Astrocyte (in vitro differentiated cells and primary cell): ENCODE measurements at places on chromosomes 7 and 10. TPM values are rescaled to one million over a fixed set of nuclear protein-coding genes. Genes with fewer than 3 reads are reported as not detected.

DNA sequence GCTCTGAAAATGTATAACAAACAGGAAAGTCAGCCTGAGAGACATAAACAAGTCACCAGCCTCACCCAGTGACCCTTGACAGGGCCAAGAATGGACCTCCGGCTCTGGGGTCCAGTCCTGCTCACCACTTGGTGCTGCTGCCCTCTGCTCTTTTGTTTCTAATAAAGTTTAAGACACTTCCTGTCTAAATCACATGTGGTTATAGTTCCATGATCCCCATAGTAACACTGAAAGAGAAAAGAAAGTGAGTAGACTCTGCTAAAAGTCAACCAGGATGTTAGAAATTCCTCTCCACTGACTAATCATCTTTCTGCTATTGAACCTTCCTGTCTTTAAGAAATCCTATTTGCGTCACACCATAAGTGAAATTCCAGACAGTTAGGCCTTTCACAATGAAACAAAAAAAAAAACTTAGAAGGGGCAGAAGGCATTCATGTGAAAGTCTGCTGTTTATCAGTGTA, 179.2 kb upstream of the BET1 start:
- DNase-seq, result peak; percentile 100
- no peaks in the 10 kb centered on the region for H3K27me3 ChIP-seq
- H3K4me1 ChIP-seq, result peaks cover 21% of the 10 kb centered on the region
- no peaks in the 10 kb centered on the region for H3K36me3 ChIP-seq
- peak overlapping the region; percentile 25 for H3K4me3 ChIP-seq

Gene RPEL1
- not detected in 2 replicates for total RNA-seq

DNA sequence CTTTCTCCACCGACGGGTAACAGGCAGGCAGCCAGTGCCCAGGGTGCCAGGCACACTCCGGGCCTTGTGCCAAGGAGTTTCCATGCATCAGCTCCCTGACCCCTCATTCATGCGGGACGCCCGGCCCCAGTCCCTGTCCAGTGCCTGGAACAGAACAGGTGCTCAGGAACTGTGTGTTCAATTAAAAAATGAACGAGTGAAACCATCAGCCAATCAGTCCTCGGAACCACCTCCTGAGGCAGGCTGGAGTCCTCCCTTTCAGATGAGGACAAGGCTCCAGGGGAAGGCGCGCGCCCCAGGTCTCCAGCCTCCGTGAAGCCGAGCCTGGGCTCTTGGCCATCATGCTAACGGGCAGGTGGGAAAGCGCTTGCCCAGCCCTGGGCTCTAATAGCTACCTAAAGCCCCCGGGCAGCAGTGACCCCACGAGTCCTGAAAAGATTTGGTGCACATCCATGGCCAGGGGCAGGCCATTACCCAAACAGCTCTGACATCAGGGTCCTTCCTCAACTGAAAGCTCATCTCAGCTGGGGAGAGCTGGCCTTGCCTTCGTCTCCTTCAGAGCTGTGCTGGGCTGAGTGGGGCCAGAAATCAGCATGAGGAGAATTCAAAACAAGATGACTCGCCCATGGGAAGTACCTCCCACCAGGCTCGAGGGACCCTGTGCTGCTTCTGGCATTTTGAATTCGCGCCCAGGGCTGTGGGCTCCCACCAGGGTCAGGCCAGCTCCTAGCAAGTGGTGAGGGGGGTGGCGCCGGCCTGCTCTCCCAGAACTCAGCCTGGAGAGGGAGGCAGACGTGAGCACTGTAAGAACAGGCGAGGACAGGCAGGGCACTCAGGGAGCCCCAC, 200.5 kb downstream of the MAD1L1 start:
- no peaks in the 10 kb centered on the region for H3K27me3 ChIP-seq
- H3K36me3 ChIP-seq, result no peaks in the 10 kb centered on the region
- H3K27ac ChIP-seq, result no peak overlapping the region
- H3K4me3 ChIP-seq, result no peak overlapping the region

Gene GNGT1
- total RNA-seq, result not detected in 2 replicates

DNA sequence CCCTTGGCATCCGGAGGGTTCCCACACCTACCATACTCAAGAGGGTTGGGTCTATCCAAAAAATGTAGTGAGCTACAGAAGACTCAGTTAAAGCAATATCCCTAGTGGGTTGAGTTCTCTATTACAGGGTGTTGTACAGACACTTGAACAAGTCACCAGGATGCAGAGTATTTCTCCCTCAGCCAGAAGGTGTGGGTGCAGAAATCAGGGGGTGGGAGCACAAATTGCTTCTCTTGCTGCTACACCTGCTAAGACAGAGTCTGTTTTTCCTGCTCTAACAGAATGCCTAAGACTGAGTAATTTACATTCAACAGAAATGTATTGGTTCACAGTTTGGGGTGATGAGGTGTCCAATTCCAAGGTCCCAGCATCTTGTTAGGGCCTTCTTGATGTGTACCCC, 433.4 kb downstream of the TCERG1L start:
- H3K4me3 ChIP-seq, result no peak overlapping the region
- H3K27me3 ChIP-seq, result no peaks in the 10 kb centered on the region
- H3K4me1 ChIP-seq, result no peaks in the 10 kb centered on the region
- H3K36me3 ChIP-seq, result no peaks in the 10 kb centered on the region

Gene RTKN2
- 8.4 and 8.9 TPM in 2 replicates for total RNA-seq

DNA sequence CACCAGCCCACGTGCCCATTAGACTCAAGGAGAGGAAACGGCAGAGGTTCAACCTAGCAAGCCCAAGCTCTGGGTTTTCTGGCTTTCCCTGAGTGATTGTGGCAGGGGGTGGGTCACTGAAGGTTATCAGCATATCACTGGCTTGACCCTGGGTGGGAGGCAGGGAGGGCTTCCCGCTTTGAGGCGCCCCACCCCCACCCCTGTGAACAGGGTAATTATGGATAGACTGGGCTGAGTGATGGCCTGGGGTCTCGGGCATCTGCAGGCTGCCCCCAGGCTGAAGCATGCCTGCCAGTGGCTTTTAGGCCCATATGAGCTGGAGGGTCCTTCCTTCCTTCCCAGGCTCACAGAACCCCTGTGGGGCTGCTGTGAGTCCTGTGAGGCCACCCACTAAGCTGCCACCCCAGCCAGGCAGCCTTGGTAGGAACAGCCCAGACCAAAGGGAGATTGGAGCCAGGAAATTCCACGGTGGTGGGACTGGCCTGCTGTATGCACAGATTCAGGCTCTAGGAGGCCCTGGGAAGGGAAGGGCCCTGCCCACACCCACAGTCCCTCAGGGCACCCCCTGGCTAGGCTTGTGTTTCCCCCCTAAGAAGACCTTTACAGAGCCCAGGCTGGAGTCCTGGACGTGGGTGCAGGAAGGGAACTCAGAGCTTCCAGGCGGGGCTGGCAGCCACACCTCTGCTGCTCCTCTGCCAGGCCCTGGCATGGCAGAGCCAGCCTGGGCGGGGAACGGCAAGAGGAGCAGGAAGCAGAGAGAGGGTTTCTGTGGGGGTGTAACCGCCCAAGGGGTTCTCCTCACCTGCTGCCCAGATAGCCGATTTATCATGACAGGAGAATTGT, 33.1 kb downstream of the GPRIN2 start:
- H3K36me3 ChIP-seq, result no peaks in the 10 kb centered on the region
- peaks cover 35% of the 10 kb centered on the region for H3K4me1 ChIP-seq
- no peaks in the 10 kb centered on the region for H3K27me3 ChIP-seq
- no peak for DNase-seq

Gene OPN4
- not detected in 2 replicates for total RNA-seq

- peaks cover 17% of the 10 kb centered on the region for H3K4me1 ChIP-seq
- H3K36me3 ChIP-seq, result no peaks in the 10 kb centered on the region
- H3K4me3 ChIP-seq, result peak overlapping the region; percentile 22
- peak; percentile 98 for DNase-seq
Measured at GRCh38 chr10:11551916-11552602, 59.4 kb downstream of the USP6NL start.

- H3K27ac ChIP-seq, result no peak overlapping the region
- no peaks in the 10 kb centered on the region for H3K36me3 ChIP-seq
- no peak for DNase-seq
- no peaks in the 10 kb centered on the region for H3K27me3 ChIP-seq
- no peaks in the 10 kb centered on the region for H3K4me1 ChIP-seq
Measured at GRCh38 chr7:141387521-141388217, 163.5 kb upstream of the AGK start.

- H3K36me3 ChIP-seq, result no peaks in the 10 kb centered on the region
- H3K4me3 ChIP-seq, result no peak overlapping the region
- no peaks in the 10 kb centered on the region for H3K4me1 ChIP-seq
- DNase-seq, result no peak
- H3K27ac ChIP-seq, result no peak overlapping the region
- no peaks in the 10 kb centered on the region for H3K27me3 ChIP-seq
Measured at GRCh38 chr10:56880606-56881005, 519.5 kb upstream of the ZWINT start.

Gene CPVL
- total RNA-seq, result 16.3 and 22.2 TPM in 2 replicates

GRCh38 chr10:35335133-35336083, 901 bp upstream of the CCNY start:
- DNase-seq, result peak; percentile 34
- H3K4me1 ChIP-seq, result peaks cover 28% of the 10 kb centered on the region

DNA sequence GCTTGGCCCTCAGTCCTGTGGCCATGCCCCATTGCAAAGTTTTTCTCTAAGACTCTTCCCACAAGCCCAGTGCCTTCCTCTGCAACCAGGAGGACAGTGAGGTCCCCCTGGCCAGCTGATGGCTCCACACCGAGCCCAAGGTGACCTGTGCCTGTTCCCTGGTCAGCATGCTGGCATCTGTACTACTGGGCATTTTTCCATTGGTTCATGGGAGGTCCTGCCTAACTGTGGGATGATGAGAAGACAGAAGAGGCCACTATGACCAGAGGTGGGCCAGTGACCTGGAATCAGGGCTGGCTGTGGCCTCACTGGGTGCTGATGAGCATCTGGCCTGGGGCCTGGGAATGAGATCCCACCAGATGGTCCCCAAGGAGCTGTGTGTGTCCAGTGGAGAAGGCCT, 20.2 kb downstream of the CALML3 start:
- peaks cover 49% of the 10 kb centered on the region for H3K4me1 ChIP-seq
- no peaks in the 10 kb centered on the region for H3K36me3 ChIP-seq
- H3K27me3 ChIP-seq, result no peaks in the 10 kb centered on the region

- H3K4me3 ChIP-seq, result no peak overlapping the region
- no peaks in the 10 kb centered on the region for H3K36me3 ChIP-seq
- no peak for DNase-seq
- no peaks in the 10 kb centered on the region for H3K27me3 ChIP-seq
Measured at GRCh38 chr10:123678376-123678775, 12.2 kb downstream of the GPR26 start.

DNA sequence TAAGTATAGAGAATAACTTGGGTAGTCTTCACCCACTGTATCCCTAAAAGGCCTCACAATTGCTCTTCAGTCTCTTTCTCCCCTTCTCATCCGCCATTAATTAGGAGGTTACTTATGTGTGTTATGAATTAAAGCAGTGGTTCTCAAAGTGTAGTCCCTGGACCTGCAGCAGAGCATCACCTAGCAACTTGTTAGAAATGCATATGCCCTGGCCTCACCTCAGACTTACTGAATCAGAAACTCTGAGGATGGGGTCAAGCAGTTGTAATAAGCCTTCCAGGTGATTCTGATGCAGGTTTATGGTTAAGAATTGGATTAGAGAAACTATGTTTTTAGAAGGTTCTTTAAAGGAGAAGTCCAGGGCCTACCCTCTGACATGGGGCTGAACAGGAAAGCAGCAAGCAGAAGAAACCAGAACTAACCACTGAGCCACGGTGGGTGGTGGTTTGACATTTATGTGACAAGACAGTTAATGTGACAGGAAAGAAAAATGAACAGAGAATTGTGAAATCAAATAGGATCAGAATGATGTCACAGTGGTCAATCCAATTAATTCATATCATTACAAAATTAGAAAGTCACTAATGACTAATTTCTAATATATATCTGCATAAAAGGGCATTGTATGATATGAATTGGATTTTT, 37.6 kb downstream of the ENTPD1 start:
- H3K27me3 ChIP-seq, result no peaks in the 10 kb centered on the region
- H3K4me3 ChIP-seq, result no peak overlapping the region
- peaks cover 11% of the 10 kb centered on the region for H3K4me1 ChIP-seq
- H3K36me3 ChIP-seq, result no peaks in the 10 kb centered on the region

DNA sequence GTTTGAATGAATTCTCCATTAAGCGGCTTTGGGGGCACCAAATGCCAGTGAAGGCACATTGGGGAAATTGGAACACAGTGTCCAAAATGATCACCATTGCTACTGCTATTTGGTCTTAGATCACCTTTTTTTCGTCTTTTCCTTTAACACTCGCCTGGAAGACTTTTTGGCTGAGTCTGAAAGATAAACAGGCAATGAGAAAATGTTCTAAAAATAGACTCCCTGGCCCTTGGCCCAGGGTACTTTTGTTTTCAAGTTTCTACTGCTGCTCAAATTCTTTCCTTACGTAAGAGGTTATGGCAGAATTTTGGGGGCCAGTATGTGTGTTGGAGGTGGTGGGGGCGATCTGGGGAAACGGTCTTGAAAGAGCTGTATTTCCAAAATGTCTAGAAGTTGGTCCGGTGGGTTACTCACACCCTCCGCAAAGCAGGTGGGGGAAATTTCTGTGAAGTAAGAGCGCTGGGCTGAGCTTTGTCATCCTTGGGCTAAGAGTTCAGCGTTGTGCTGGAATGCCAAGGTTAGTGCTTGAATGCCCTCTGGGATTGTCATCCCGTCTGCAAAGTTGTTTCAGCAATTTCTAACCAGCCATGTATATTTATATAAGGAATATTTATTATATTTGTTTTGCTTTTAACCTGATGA, 1.3 kb upstream of the ITPRIP start:
- peaks cover 41% of the 10 kb centered on the region for H3K4me1 ChIP-seq
- peak overlapping the region; percentile 87 for H3K4me3 ChIP-seq
- peak overlapping the region; percentile 99 for H3K27ac ChIP-seq
- peak; percentile 78 for DNase-seq

Gene SLC13A4
- 0.07 TPM in 1 of 2 replicates, not detected in the other for total RNA-seq

DNA sequence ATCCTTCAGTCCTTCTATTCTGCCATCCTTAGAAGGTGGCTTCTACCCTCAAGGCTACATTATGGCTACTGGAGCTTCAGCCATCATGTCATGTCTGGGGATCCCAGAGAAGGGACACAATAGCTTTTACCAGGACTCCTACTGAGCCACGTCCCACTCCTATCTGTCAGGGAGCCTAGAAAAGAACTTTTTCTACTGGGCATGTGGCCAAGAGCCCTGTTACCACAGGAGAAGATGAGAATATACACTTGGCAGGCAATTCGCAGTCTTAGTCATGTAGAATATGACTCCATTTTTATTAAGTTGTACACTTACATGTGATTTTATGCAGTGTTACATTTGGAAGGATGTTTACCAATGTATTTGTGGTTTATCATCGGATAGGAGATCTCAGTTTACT, 64.6 kb upstream of the KCNMA1 start:
- peaks cover 6% of the 10 kb centered on the region for H3K4me1 ChIP-seq
- H3K27me3 ChIP-seq, result no peaks in the 10 kb centered on the region
- H3K36me3 ChIP-seq, result no peaks in the 10 kb centered on the region
- no peak overlapping the region for H3K27ac ChIP-seq

DNA sequence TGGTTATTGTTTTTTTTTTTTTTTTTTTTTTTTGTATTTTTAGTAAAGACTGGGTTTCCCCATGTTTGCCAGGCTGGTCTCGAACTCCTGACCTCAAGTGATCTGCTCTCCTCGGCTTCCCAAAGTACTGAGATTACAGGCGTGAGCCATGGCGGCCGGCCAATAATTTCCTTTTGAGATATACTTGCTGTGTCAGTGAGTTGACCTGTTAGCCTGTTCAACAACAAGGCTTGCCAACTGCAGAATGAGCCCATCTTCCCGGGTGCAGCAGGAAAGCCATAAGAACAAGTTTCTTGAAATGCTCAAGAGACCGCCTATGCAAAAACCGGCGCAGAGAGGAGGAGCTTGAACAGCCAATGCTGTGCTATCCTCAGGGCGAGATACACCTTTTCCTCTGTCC, 112.5 kb downstream of the PRPF18 start:
- no peak for DNase-seq
- no peak overlapping the region for H3K4me3 ChIP-seq
- peaks cover 64% of the 10 kb centered on the region for H3K36me3 ChIP-seq

GRCh38 chr10:17229016-17229716, 1.1 kb downstream of the VIM start:
- peaks cover 36% of the 10 kb centered on the region for H3K36me3 ChIP-seq
- peak overlapping the region; percentile 99 for H3K27ac ChIP-seq
- DNase-seq, result peak; percentile 81

Gene DRGX
- total RNA-seq, result not detected in 2 replicates

Gene CFAP46
- 1.3 and 1.5 TPM in 2 replicates for total RNA-seq
